T-helper 2 cell treated with Interferon-gamma antibody and Interleukin-4, amounts not matched to agents 5 μg/mL and 100 μg/mL, for 36 hours (primary cell): ENCODE measurements at places on chromosomes 6 and 20.

GRCh38 chr20:63223121-63223825, 7.3 kb upstream of the YTHDF1 start:
- peak; percentile 21 for DNase-seq

- DNase-seq: no peak
Measured at GRCh38 chr6:35722121-35722761, 14.6 kb upstream of the ARMC12 start.

GRCh38 chr6:24749297-24749696, 25.4 kb upstream of the GMNN start:
- DNase-seq: no peak

GRCh38 chr20:44402391-44403193, 47.1 kb downstream of the HNF4A start:
- DNase-seq: no peak
